ENCODE measurements at places on chromosomes 11 and 22.

DNA sequence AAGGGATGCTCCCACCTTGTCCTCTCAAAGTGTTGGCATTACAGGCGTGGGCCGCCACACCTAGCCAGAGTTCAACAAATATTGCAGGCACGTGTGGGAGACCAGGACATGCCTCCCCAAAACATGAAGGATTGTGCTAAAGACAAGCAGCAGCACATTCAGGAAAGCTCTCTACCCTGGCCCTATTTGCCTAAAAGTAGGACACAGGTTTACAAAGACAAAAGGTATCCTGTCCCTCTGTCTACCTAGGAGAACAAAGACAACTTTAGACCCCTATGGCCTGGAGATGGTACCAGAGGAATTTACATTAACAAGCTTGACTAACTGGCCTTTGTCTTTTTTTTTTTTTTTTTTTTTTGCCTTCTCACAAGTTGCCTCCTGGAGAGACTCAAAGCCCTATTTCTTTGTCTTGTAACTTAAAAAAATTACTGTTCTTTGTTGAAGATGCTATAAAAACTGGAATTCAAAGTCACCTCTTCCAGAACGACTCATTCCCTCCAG, 859 bp upstream of the ACCS start:
- DNase-seq, result no peak

DNA sequence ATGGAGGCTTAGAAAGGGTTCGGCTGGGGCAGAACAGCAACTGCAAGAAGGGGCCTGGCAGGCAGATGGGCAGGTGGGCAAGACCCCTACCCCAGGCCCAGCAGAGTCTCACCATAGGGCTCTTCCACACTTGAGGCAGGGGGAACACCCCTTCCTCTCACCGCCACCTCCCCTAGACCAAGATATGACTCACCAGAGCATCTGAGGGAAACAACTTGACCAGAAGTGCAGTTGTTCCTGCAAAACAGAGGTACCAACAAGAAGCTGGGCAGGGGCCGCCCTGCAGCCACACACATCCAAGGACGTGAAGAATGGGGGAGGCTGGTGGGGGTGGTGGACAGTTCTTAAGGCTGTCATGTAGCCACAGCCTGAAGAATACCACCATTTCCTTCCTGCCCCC, 10.9 kb downstream of the TMPRSS5 start:
- no peak for DNase-seq

DNA sequence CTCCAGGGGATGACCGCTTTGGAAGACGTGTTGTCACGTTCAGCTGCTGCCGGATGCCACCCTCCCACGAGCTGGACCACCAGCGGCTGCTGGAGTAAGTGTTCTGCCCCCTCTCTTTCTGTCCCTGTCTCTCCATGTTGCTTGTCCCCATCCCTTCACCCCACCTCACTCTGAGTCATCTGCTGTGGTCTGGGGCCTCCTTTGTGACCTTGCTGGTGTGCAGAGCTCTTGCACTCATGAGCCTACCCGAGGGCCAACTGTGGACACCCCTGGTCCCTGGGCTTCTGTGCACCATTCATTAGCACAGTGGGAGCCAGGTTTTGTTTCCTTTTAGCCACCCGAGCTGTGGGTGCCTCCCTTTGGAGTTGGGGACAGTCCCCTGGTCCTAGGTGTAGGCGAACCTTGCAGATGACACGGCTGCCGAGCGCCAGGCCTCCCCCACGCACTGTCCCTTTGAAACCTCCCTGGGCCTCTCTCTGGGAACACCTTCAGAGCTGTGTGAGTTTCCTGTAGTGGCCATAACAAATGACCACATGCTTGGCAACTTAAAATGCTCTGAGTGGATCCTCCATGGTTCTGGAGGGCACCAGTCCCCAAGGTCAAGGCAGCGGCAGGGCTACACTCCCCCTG, 49.8 kb downstream of the ARHGAP8 start:
- no peak for DNase-seq

- no peak for DNase-seq
These were observed 27.9 kb downstream of the RPL3 start for GRCh38 chr22:39291523-39291922.

DNA sequence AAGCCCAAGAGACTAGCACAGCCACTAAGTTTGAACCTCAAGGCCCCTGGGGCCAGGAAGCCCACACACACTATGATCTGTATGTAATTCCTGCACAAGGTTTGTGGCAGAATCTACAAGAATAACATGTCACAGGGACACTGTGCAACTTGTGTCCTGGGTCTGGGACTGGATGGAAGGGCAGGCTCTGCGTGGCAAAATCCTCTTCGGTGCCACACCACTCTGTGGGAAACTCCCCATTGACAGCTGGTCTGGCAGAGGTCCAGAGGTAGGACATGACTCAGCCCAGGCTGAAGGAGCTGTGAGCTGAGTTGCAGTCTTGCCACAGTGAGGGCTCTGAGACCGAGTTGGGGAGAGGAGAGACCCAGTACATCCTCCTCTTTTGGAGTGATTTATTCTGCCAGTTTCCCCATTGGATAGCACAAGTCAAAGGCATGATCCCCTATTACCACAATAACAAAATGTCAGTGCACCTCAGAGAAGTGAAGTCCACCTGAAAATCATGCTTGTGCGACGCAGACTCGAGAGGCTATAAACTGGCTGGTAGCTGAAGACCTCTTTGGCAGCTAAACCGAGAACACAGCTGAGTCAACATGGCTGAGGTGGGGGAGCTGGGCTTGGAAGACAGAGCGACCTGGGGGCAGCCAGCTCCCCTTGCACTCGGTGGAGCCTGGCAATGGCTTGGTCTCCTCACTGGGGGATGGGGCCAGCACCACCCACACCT, 23.3 kb upstream of the SERPIND1 start:
- DNase-seq, result peak; percentile 53

- no peak for DNase-seq
These were observed 73.1 kb upstream of the KCNA4 start for GRCh38 chr11:30089921-30090320.

DNA sequence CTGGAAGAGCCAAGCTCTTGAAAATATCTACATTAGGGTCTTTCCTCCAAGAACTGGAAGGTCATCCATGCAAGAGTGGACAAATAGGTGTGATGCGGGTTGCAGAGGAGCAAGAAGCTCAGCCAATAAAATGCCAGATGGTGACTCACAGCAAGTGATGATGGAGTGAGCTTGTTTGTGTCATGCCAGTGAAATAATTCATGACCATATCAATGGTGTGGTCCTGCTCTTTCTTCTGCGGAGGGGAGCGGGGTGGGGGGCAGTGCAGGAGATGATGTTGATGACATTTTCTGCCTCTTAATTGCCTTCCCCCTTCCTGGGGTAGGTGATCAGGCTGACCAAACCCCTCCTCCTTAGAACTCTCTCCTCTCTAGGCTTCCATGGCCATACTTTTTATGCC, 118.5 kb upstream of the TIMP3 start:
- no peak for DNase-seq

GRCh38 chr22:27671413-27671935, 130.1 kb downstream of the MN1 start:
- DNase-seq, result no peak

GRCh38 chr11:22680628-22681027, 14.2 kb downstream of the GAS2 start:
- DNase-seq, result no peak

- no peak for DNase-seq
These were observed 11.1 kb downstream of the PLCB3 start for GRCh38 chr11:64262271-64263002.

GRCh38 chr11:17692931-17693330, 26.4 kb upstream of the MYOD1 start:
- DNase-seq, result no peak

DNA sequence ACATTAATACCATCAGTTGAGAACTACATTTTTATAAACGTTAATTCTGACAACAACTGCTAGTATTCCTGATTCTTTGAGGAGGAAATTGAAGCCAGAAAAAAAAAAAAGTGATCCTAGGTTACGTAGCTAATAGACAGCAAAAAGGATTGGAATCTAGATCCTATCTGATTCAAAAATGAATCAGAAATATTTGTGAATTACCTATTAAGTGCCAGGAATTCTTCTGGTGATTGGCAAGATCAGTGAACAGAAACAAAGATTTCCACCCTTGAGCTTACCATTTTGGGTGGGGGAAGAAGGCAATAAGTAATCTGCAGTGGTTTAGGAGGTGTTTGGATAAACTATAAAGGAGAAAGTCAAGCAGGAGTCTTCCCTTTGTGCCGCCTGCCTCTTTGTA, 63.9 kb upstream of the LARGE1 start:
- DNase-seq, result no peak

DNA sequence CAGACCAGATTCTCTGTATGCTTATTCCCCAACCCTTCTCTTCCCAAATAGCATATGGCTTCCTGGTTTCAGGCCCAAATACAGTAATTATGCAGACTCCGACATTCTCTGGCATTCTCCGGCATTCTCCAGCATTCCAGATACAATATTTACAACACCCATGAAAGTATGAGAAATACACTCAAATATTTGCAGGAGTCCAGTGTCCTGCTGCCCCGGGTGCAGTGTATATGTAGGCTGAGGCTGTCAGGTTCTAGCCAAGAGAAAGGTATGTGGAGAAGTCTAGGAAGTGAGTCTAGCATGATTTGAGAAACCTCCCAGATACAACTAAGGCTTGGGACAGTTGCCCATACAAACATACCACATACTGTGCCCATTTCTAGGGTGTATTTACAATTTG, 160.7 kb downstream of the SOX6 start:
- no peak for DNase-seq

DNA sequence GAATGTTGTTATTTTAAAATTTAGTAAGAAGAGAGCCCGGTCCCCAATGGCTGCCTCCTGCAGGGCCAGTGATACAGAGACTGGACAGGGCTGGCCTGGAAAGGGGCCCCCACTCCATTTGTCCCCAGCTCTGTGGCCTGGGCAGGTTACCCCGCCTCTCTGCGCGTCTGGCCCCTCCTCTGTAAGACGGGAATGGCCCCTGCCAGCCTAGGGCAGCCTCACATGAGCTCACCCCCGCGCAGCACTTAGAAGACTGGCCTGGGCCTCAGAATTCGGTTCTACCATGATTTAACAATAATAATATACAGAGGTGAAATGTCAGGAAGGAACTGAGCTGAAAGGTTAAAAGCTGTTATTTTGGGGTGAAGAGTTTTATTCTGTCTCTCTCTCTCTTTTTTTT, 1.3 kb downstream of the APOBEC3G start:
- no peak for DNase-seq

GRCh38 chr22:26287382-26288225, 118.3 kb downstream of the SEZ6L start:
- no peak for DNase-seq

GRCh38 chr11:75465701-75466531, 32.9 kb upstream of the KLHL35 start:
- DNase-seq, result no peak

DNA sequence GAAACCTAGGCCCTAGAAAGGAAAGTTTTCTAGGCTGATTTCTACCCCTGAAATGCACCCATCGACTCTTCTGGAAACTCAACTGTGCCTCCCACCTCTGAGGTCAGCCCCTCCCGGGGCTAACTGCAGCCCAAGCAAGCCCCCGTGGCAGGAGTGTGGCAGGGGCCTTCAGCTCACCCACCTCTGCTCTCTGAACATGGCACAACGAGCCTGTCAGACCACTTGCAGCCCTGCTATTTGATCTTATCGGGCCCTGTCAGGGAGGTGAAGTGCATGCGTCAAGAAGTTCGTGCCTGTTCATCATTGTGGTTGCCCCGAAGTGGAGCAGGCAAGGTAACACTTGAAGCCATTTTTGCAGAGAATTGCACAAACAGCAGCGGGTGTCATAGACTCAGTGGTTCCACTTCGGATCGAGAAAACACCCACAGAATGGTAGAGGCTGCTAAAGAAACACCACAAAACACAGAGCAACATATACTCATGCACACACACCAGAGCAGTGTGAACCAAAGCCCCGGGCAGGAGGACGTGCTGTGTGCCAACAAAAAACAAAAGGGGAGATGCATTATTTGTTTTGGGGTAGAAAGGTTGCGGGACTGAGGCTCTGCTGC, 262.7 kb downstream of the ETS1 start:
- DNase-seq, result no peak

- no peak for DNase-seq
These were observed 1445.5 kb downstream of the BRD1 start for GRCh38 chr22:48382197-48382596.

DNA sequence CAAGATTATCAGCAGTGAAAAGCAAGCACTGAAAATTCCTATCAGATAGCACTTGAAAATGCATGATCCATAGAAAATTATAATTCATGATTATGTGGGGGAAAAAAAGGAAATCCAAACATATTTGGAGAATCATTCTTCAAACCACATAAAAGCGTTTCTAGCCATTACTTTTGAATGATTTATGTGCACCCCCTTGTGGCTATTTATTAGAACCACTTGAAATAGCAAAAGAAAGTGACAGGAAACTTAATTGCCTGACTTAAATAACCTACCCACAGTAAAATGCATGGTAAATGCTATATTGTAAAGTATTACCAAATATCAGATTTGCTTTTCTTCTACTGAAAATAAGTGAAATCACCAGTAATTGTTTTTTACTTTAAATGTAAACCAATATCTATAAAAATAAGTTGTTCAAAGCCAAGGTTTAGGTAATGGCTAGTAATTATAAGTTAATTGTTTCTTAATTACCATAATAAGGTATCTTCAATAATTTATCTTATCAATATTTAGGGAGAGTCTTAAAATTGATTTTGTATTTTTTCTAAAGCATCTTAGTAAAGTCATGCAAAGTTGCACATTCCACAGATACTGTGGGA, 168.5 kb downstream of the ARHGAP42 start:
- DNase-seq, result peak; percentile 52

- peak; percentile 21 for DNase-seq
These were observed 12.4 kb upstream of the KLHL35 start for GRCh38 chr11:75445315-75445953.

DNA sequence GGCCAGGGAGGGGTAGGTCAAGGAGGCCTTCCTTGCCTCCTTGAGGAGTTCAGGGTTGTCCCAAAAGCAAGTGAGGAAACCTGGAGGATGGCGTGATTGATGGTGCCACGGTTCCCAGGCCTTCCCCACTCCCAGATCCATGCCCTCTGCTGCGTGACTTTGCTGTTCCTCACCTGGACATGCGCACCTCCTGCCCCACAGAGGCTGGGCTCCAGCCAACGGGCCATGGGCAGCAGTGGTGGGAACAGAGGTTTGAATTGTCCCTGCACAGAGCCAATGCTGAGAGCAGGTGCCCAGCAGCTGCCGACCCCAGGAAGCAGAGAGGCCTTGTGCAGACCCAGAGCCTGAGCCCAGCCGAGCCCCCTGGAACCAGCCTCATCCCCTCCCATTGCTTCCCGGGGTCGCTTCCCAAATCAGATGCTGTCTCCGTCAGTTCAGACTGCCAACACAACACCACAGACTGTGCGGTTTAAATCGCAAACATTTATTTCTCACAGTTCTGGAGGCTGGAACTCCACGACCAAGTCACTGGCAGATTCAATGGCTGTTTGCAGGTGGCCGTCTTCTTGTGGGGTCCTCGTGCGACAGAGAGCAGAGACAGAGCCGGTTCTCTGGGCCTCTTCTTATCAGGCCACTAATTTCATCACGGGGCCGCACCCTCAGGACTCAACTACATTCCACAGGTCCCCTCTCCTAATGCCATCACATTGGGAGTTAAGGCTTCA, 6.2 kb upstream of the LINC01488 start:
- DNase-seq, result no peak

GRCh38 chr11:119691020-119691666, 37.9 kb downstream of the NECTIN1 start:
- DNase-seq, result no peak
